ENCODE measurements at places on chromosomes 11 and 22.

GRCh38 chr11:32068134-32068870 is 22.6 kb upstream of the RCN1 start:
- no peak for DNase-seq

DNA sequence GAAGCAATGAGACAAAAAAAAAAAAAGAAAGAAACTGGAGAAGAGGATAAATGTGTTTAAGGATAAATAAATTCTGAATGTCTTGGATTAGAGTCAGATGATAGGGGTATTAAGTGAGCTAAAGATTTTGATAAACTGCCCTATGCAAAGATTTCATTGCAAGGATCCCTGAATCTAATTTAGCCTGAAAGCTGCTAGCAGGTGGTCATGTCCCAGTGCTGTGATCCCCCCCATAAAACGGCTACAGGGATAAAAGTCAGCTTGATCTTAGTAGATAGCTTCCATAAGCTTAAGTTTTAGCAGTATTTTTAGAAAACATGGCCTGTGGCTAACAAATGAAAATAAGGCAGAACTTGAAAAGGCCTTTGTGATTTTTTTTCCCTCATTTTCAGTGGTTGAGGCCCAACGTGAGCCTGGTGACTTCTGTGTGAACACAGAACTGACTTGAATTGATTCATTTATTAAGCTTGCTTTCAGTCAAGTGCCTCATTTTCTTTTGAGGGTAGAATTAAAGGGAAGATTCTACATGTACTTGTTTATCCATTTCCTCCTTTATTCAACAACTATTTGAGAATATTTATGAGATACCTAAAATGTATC is 44.5 kb downstream of the CD44 start:
- no peak for DNase-seq

DNA sequence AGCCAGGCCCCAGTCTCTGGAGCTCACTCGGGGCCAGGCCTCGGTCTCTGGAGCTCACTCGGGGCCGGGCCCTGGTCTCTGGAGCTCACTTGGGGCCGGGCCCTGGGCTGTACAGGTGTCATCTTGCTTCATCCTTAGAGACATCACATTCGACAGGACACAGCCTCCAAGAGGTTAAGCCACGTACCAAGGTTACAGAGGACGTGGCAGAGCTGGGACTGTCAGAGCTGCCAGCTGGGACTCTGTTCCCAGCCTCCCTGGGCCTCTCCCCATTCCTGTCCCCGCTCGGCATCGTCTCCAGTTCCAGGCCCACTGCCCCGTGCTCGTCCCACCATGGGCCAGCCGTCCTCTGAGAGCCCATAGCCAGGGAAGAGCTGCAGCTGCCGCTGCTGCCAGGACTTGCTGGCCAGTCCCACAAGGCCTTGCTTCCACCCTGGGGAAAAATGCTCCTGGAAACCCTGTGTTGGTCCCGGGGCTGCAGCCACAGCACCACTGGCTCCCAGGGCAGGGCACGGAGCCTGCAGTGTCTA is 19.6 kb downstream of the CABP7 start:
- DNase-seq: no peak

DNA sequence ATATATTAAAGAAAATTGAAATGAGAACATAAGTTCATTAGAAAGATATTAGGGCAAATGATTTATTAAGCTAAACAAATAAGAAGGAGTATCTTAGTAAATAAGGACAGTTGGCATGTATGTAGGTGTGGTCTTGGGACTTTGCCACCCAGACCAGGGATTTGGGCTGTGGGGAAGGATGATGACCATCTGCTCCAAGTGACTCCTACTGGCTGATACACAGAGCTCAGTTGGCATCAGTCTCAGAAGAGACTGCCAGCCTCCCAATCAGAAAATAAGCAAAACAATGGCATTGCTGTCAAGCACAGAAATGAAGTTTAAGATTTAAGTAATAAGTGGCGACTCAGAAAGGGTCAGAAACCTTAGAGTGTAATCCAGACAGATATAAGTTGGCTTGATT is 49.5 kb downstream of the PAX6 start:
- DNase-seq: no peak

GRCh38 chr11:132999516-132999915 is 532.8 kb downstream of the OPCML start:
- no peak for DNase-seq

DNA sequence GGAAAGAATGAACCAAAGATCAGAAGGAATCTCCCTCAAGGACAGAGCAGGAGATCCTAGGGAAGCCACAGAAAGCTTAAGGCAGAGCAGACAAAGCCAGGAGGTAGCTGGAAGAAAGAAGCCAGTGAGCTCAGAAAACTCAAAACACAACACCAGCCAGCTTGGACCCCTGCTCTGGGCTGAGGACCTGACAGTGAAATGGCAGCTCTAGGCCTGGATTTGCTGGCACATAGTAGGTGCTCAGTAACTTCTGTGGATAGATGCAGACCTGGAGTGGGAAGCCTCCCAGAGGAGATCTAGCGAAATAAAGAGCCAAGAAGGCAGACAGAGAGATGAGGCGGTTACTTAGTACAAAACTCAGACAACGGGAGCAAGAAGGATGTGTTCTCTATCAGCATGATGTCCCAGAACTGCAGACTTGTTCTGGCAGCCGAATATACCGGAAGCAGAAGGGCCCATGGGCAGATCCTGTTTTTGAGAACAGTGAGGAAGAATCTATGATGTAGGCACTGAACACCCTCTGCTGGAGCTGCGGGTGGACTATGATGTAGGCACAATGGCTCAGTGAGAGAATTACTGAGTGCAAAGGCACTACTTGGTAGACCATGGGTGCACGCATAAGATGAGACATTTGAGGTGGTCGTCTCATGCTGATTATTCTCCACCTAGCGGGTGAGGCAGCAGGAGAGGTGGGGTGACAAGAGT is 4.8 kb downstream of the ROBO4 start:
- no peak for DNase-seq

DNA sequence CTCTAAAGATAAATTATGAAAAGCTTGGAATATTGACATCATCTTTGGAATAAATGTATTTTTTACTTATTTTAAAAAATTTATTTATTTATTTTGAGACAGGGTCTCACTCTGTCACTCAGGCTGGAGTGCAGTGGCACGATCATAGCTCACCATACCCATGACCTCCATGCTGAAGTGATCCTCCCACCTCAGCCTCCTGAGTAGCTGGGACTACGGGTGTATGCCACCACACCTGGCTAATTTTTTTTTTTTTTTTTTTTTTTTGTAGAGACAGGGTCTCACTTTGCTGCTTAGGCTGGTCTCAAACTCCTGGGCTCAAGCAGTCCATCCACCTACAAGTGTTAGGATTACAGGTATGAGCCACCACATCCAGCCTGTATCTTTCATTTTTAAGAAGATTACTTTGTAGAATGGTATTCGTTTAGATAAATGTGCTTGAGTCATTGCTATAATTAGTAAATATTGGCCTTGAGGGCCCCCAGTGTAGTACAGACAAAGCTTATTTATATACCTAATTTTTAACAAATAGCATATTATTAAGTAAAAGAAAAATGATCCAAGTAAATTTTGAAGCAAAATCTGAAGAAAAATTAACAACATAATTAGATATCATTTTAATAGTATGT is 8.5 kb downstream of the SWAP70 start:
- DNase-seq: peak; percentile 24

DNA sequence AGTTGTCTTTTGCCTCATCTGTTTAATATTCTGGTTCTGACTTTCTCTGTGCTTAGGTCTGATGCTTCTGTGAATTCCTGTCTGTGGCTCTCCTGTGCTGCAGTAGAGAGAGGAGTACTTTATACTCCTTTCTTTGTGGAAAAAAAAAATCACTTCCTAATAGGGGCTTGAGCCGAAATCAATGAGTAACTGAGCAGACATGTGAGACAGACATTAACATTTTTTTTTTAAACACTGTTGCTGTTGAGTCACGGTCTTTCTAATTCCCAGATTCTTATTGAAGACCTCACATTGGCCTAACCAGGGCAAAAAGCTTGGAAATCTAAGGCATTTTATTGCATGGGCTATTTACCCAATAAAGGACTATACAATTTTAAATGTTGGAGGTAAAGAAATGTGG is 86.1 kb downstream of the GRM5 start:
- no peak for DNase-seq

GRCh38 chr11:71937826-71938225 is 9.0 kb downstream of the RNF121 start:
- DNase-seq: no peak

- no peak for DNase-seq
Observed at GRCh38 chr11:115869780-115870431, 365.7 kb upstream of the CADM1 start.

DNA sequence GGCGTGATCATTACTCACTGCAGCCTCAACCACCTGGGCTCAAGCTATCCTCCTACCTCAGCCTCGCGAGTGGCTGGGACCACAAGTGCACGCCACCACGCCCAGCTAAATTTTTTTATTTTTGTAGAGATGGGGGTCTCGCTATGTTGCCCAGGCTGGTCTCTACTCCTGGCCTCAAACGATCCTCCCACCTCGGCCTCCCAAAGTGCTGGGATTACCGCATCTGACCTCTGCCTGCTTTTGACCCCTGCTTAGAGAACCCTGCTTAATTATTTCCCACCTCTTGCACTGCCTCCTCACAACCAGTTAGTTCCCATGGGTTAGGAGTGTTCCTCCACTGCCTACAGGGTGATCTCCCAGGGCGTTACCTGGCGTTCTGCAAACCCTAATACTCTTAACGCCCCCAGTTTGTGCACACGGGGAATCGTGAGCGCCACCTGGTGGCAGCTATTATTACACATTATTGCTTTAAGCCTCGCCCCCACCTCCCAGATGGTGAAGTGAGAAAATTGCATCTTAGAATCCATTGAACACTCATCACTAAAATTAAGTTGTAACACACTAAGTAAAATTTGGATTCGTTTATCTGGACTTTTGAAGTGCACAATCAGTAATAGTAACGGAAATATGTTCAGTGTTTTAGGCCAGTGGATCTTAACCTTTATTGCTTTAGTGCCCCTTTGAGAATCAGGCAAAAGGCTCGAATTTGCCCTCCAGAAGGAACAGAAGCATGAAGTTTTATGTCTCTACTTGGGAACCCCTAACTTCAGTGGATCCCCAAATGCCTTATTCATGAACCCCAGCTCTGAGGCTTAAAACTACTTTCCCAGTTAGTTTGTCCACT is 61.4 kb upstream of the ASPHD2 start:
- DNase-seq: peak; percentile 76

GRCh38 chr11:64720167-64720566 is 2.8 kb downstream of the NRXN2 start:
- no peak for DNase-seq

DNA sequence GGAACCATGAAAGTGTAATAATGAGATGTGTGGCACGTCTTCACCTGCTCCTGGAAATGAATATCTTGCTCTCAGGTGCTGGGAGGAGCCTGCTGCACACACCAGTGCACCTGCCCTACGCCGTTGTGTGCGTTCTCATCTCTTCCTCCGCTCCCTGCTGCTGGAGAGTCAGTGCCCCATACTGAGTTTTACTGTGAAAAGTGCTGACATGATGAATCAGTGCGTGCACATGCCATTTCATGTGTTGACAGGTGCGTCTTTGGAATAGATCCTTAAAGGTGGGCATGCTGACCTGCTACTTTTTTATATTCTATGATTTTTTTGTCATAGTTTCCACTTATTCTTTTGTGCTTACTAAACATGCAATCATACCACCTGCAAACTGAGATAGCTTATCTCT is 1015.8 kb downstream of the BRD1 start:
- DNase-seq: no peak

DNA sequence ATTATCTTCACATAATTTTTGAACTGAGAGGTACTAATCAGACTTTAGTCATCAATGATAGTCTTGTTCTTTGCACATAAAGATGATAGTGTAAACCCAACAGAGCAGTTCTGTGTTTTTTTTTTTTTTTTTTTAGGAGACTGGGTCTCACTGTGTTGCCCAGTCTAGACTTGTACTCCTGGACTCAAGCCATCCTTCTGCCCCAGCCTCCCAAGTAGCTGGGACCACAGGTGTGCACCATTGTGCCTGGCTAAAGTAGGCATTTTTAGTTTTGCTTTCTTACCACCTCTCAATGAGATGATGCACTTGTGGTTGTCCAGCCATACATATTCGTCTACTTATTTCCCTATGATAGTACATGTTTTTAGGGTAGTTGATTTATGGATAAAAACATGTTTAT is 50.6 kb downstream of the MTMR3 start:
- no peak for DNase-seq

DNA sequence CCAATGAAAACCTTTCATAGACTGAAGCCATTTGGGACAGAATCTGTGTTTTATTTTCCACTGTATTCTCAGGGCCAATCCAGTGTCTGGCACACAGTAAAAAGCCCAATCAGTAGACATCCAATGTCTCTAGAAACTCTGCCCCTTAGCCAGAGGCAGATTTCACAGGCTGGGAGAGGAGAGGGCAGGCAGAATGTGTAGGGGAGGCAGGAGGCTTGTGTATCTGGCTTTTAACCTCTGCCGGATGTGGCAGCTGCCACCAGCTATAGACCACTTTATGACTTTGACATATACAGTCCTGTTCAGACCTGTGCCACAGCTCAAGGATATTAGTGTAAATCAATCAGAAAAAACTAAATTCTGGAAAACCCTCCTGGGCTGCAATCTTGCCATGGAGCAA is 4.4 kb downstream of the EXPH5 start:
- no peak for DNase-seq
